Renal cortex interstitium (tissue), 15 donors: ENCODE measurements at places on chromosomes 12 and 14. TPM values are rescaled to one million over a fixed set of nuclear protein-coding genes. Genes with fewer than 3 reads are reported as not detected.

- no peak for DNase-seq
These were observed 42.4 kb upstream of the GPATCH2L start for GRCh38 chr14:76109087-76109880.

GRCh38 chr14:38217553-38217952, 9.8 kb downstream of the SSTR1 start:
- no peak for DNase-seq

GRCh38 chr12:977156-977555, 13.9 kb upstream of the ERC1 start:
- no peak for DNase-seq

GRCh38 chr14:83300476-83301064, 1766.9 kb upstream of the SEL1L start:
- peak; percentile 30 for DNase-seq

GRCh38 chr14:29743531-29743930, 184.1 kb downstream of the PRKD1 start:
- no peak for DNase-seq

DNA sequence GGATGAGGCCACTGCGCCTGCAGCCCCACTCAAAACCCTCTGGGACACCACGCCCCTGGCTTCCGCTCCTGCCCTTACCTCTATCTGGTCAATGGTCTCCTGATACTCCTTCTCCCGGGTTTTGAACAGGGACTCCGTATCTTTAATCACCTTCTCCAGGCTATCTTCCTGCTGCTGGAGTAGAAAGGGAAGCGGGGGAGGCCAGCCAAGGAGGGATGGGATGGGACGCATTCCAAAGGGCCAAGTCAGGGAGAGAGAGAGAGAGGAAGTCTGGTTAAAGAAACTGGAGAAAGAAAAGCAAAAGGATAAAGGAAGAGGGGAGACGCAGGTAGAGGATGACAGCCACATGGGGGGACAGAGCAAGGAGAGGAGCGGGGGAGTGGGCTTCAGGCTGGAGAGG, 7.9 kb downstream of the IFFO1 start:
- DNase-seq, result no peak

DNA sequence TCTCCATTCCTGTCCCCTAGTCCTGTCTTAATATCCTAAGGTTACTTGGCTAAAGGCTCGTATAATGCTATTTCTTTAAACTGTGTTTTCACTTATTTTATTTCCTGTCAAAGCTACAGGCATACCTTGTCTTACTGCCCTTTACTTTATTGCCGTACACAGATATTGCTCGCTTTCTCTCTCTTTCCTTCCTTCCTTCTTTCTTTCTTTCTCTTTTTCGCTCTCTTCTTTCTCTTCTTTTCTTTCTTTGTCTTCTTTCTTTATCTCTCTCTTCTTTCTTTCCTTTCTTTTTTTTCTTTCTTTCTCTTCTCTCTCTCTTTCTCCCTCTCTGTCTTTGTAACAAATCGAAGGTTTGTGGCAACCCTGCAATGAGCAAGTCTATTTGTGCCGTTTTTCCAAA, 123.9 kb upstream of the ARHGAP5 start:
- DNase-seq, result no peak

DNA sequence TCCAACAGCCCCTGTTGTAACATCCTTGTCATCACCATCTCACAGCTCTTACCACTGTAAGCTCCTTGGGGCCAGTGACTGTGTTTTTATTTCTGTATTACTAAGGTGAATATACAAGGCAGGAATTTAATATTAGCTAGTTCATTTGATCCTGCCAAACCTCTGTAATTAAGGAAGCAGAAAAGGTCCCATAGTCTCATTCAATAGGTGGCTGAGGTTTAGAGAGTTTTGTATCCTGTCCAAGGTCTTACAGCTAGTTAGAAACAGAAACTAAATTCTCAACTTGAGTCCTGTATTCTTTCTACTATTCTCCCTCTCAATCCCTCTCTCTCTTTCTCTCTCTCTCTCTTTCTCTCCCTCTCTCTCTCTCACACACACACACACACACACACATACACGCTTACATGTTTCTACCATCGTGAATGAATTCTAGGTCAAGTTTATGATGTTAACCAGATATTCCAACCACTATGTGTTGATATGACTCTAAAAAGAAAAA, 543 bp upstream of the GLIPR1 start:
- DNase-seq, result no peak

DNA sequence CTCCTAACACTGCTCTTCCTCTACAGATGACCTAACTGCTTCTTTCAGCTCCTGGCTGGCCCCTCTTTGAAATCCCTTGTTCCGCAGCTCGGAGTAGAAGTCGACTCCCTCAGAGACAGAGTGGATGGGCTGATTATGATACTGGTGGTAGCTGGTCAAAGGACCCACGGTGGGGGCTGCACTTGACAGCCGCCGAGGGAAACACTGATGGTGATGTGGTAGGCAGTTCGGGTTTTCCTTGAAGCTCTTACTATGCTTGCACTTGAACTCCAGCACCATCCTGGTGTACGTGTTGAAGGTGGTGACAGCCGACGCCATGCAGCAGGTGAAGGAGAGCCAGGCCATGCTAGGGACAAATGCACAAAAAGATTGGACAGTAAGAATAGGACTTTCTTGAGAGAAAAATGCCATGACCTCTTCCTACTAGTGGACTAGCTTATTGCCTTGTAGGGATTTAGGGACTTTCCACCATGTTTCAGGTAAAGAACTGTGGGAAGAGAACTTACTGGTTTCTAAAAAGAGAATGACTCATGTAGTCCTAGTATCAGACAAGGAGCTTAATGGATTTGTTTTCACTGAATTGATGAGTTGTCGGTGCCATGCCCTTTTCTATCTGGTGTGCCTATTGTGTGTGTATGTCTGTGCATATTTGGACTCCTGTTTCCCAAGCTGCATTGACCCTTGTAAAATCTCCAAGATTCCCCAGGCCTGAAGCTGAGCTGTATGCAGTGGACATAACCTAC, 18.4 kb downstream of the GSG1 start:
- DNase-seq, result no peak

- no peak for DNase-seq
These were observed 63.3 kb downstream of the SUSD6 start for GRCh38 chr14:69674546-69675244.

- DNase-seq, result no peak
These were observed 335.1 kb downstream of the GPHN start for GRCh38 chr14:66842911-66843512.

DNA sequence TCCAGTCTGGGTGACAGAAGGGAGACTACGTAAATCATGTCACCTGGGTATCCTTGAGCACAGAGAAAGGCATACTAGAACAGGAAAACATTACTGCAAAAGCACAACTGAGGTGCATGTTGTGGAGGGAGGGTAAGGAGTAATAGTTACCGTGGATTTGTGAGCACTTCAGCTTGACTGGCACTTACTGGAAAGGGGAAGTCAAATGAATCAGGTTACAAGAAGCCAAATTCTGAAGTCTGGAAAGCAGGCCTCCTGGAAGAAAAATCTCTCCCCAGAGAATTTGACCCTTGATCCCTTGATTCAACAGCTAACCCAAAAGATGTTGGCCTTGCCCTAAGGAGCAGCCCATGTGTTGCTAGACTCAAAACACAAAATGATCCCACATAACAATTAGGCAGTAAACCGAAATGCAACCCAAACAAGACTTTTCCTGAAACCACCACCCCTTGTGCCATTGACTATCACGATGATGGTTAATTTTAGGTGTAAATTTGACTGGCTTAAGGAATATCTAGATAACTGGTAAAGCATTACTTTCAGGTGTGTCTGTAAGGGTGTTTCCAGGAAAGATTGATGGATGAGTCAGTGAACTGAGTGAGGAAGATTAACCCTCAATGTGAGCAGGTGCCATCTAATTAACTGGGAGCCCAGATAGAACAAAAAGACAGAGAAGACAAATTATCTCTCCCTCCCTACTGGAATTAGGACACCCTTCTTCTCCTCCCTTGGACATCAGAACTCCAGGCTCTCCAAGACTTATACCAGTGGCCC, 108.8 kb downstream of the SLC25A21 start:
- no peak for DNase-seq

- DNase-seq, result no peak
These were observed 78.7 kb downstream of the KIF21A start for GRCh38 chr12:39364196-39364595.

GRCh38 chr14:74793506-74794155, 30.5 kb downstream of the YLPM1 start:
- DNase-seq, result no peak

KCNH3 gene
- 3.8 TPM for polyA plus RNA-seq

PAWR gene
- 91.1 TPM for polyA plus RNA-seq

FAM222A gene
- polyA plus RNA-seq, result 9.3 TPM

SRRM4 gene
- polyA plus RNA-seq, result 0.05 TPM

ARMH4 gene
- 66.2 TPM for polyA plus RNA-seq

CFAP54 gene
- polyA plus RNA-seq, result 3.2 TPM

SLC6A13 gene
- polyA plus RNA-seq, result 51.3 TPM
